ENCODE measurements at places on chromosomes 6 and 20. TPM values are rescaled to one million over a fixed set of nuclear protein-coding genes. Genes with fewer than 3 reads are reported as not detected.

The FYN gene
- total RNA-seq = 713 TPM

The CCDC170 gene
- 0.25 TPM for total RNA-seq

GRCh38 chr6:19752746-19753145, 84.4 kb upstream of the ID4 start:
- no peak overlapping the region for H3K4me3 ChIP-seq
- no peak overlapping the region for H3K27ac ChIP-seq
- no peaks in the 10 kb centered on the region for H3K27me3 ChIP-seq
- no peaks in the 10 kb centered on the region for H3K36me3 ChIP-seq
- no peak for DNase-seq

The BCAS1 gene
- total RNA-seq = 0.68 TPM

The PTCRA gene
- not detected for total RNA-seq

Data from natural killer cell (primary cell).